ENCODE measurements at places on chromosomes 7 and 10. TPM values are rescaled to one million over a fixed set of nuclear protein-coding genes. Genes with fewer than 3 reads are reported as not detected.
A peak's percentile ranks its signal among the peaks of the same experiment; 100 is the strongest.

TET1 gene
- 40.3 TPM for total RNA-seq

DNA sequence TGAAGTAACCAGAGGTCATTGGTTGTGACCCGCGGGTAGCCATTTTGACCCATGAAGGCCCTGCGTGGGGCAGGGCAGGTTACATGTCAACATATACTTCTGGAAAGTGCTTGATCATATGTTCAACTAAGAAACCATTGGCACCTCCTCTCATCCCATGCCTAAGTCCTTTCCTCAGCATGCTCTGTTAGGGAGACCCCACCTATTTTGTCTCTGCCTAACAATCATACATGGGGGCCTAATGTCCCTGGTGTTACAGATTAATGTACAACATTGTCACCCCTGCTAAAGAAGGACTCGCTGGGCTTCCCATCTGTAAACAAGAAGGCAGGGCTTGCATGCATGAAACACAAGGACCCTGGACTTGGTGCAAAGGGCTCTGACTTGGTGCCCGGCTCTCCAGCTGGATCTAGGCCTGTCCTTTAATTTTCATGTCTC is 133.7 kb upstream of the TNS3 start:
- DNase-seq, result no peak
- no peak overlapping the region for H3K27ac ChIP-seq
- H3K27me3 ChIP-seq, result no peaks in the 10 kb centered on the region
- no peaks in the 10 kb centered on the region for H3K4me1 ChIP-seq
- no peaks in the 10 kb centered on the region for H3K36me3 ChIP-seq
- H3K4me3 ChIP-seq, result no peak overlapping the region

SLC26A5 gene
- total RNA-seq, result 0.37 TPM

IFRD1 gene
- 35.3 TPM for total RNA-seq

GRCh38 chr7:117308891-117309290 is 14.0 kb downstream of the WNT2 start:
- no peaks in the 10 kb centered on the region for H3K36me3 ChIP-seq
- DNase-seq, result no peak
- H3K4me3 ChIP-seq, result no peak overlapping the region
- H3K27me3 ChIP-seq, result no peaks in the 10 kb centered on the region
- H3K4me1 ChIP-seq, result no peaks in the 10 kb centered on the region

DNA sequence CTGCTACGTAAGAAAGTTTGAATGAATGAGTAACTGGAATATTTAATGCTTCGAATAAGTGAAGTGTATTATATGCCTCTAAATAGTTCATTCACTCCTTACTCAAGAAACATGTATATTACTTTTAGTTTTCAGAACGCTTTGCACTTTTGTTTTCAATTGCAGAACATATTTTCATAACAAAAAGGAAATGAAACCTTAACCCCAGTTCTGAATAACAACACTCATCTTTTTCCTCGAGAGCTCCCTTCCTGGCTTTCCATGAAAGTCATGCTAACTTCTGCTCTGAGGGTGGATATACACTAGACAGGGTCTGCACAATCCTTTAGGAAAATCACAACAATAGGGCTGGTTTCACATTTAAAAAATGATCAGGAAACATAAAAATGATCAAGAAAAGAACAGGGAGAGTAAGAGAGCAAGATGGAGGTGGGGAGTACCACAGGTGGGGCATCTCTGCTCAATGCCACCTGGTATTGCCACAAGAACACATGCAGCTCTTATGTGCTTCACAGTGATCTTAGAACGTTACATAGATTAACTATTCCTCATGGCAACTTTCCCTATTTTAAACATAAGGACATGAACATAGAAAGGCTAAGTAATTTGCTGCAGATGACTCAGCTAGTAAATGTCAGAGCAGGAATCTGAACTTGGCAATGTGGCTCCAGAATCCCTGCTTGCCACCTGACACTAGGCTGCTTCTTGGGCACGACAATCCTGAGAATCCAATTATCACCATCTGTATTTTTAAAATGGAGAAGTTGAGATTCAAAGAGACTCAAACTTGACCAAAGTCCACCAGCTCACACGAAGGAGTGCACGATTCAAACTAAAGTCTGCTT is 219.5 kb upstream of the AOAH start:
- no peaks in the 10 kb centered on the region for H3K4me1 ChIP-seq
- no peaks in the 10 kb centered on the region for H3K36me3 ChIP-seq
- no peaks in the 10 kb centered on the region for H3K27me3 ChIP-seq
- no peak overlapping the region for H3K27ac ChIP-seq
- no peak overlapping the region for H3K4me3 ChIP-seq

GRCh38 chr10:17353568-17354300 is 100.7 kb downstream of the ST8SIA6 start:
- no peaks in the 10 kb centered on the region for H3K27me3 ChIP-seq
- no peak overlapping the region for H3K27ac ChIP-seq
- no peaks in the 10 kb centered on the region for H3K36me3 ChIP-seq

- DNase-seq, result no peak
- H3K27ac ChIP-seq, result peak overlapping the region; percentile 60
Observed at GRCh38 chr10:102649797-102650654, 5.7 kb downstream of the TRIM8 start.

CTAGE6 gene
- total RNA-seq, result not detected
